ENCODE measurements at places on chromosomes 1 and 21.
A peak's percentile ranks its signal among the peaks of the same experiment; 100 is the strongest.

- no peak for DNase-seq
Observed at GRCh38 chr1:173039626-173040025, 11.1 kb downstream of the TNFSF18 start.

DNA sequence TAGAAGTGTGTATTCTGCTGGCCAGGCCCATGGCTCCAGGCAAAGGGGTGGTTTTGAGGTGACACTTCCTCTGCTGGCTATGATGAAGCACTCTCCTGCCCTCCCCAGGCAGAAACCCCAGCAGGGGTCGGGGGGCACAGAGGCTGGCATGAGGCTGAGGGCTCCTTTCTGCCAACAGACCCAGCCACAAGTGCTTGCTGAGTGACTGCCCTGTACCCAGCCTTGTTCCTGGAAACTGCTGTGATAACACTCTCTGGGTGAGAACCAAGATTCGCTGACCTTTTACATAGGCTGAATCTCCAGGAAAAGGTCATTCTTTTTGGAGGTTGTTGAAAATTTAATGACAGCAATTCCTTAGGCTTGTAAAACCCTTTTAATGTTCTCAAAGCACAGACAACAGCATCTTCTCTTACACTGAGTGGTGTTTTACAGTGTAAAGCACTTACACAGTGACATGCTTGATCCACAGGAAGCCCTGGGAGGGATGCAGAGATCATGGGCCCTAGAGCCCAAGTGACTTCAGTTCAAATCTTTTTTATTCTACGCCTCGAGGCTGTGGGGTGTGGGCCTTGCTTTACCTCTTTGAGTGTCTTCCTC lies 155.5 kb upstream of the FGGY start:
- no peak for DNase-seq

GRCh38 chr1:62621907-62622306 lies 24.6 kb downstream of the ANGPTL3 start:
- no peak for DNase-seq

DNA sequence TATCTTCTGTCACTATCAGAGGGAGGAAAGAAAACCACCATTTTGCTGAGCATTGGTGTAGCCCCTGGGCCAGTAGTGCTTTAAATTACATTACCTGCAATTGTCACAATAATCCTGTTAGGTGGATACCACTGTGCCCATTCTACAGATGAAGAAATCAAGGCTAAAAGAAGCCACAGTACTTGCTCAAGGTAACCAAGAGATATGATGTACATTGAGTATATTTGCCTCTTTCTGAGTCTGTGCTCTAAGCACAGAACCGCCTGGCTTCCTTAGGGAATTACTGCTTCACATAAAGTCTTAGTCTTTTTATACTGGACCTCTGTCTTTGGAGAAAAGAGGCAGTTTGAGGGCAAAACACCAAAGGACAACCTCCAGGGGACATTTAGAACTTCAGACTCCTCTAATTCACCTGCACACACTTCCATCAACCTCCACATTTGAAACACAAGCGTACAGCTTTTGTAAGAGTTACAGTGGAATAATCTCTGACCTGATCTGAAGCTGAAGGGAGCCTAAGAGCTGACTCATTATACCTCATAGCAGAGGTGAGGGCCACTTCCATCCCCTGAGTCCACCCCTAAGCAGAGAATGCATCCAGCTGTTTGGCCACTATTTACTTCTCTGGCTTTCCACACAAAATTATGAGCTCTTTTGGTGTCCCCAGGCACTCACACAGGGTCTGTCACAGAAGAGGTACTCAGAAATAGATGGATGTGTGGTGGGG lies 61.8 kb downstream of the PLPP3 start:
- DNase-seq, result no peak

GRCh38 chr1:240337781-240338180 lies 246.1 kb downstream of the FMN2 start:
- DNase-seq, result no peak

GRCh38 chr1:17108360-17108759 lies 10.9 kb downstream of the PADI2 start:
- no peak for DNase-seq

DNA sequence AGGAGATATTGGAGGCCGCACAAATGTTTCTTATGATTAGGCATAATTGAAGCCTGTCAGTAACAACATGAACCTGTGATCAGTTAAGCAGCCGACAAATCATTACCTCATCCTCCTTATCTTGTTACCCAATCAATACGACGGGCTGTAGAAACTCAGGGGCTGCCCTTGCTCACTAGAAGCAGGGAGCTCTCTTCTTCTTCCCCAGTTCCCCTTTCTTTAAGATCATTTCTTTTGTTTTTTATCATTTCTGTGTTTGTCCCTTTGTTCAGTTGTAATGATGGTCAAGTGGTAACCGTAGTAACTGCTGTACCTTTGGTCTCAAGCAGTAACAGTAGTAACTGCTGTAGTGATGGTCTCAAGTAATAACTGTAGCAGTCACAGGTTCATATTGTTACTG lies 13.8 kb upstream of the FCGR2A start:
- no peak for DNase-seq

DNA sequence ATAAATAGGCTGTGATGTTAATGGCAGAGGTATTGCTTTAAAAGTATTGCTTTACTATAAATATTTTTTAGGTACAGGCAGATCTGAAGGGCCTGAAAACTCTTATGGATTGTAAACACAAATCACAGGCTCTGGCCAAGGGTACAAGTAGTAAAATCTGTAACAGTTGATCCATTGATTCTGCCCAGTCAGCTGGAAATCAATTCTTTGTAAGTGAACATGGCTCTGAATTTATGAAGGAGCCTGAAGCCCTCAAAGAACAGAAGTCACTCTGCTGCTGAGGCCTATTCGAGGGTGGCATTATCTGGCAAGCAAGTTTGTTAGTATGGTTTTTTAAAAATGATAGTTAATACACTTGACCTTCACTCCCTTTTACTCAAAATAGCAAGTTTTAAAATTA lies 834.0 kb upstream of the TMPRSS15 start:
- DNase-seq, result no peak

- DNase-seq, result no peak
Observed at GRCh38 chr21:29215709-29216108, 83.0 kb upstream of the BACH1 start.

DNA sequence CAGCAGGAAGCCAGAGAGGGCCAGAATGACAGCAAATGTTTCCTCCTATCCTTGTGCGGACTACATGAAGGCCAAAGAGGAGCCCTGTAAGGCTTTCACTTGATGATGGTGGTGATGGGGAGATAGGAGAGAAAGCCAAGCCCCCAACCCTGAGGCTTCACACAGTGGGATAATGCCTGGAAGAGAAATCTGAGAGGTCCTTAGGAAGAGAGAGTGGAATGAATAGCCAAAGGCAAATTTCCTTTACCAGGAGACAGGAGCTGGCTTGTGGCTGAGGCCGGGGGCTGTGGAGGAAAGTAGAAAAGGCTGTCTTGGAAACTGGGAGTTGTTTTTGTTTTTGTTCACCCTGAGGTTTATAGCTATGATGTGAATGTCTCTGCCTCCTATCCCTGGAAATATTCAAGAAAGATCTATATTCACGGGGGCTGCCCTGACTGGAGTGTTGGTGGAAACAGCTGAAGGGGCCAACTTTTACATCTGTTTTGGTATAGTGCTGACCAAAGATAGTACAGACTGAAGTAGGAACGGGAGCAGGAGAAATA lies 13.0 kb upstream of the RNF19B start:
- no peak for DNase-seq

DNA sequence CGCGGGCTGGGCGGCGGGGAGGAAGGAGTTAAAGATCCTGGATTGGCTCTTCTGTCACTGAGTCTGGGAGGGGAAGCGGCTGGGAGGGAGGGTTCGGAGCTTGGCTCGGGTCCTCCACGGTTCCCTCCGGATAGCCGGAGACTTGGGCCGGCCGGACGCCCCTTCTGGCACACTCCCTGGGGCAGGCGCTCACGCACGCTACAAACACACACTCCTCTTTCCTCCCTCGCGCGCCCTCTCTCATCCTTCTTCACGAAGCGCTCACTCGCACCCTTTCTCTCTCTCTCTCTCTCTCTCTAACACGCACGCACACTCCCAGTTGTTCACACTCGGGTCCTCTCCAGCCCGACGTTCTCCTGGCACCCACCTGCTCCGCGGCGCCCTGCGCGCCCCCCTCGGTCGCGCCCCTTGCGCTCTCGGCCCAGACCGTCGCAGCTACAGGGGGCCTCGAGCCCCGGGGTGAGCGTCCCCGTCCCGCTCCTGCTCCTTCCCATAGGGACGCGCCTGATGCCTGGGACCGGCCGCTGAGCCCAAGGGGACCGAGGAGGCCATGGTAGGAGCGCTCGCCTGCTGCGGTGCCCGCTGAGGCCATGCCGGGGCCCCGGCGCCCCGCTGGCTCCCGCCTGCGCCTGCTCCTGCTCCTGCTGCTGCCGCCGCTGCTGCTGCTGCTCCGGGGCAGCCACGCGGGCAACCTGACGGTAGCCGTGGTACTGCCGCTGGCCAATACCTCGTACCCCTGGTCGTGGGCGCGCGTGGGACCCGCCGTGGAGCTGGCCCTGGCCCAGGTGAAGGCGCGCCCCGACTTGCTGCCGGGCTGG lies at the start of gene NPR1:
TSS of gene NPR1 (plus strand) at position 170 of the 818 bp plus-strand sequence. CDS start at position 591, 421 bp downstream.
- DNase-seq, result peak; percentile 32

GRCh38 chr1:42141978-42142377 lies 11.2 kb upstream of the GUCA2B start:
- DNase-seq, result no peak

- no peak for DNase-seq
Observed at GRCh38 chr1:43199093-43199726, 27.1 kb downstream of the CFAP57 start.

DNA sequence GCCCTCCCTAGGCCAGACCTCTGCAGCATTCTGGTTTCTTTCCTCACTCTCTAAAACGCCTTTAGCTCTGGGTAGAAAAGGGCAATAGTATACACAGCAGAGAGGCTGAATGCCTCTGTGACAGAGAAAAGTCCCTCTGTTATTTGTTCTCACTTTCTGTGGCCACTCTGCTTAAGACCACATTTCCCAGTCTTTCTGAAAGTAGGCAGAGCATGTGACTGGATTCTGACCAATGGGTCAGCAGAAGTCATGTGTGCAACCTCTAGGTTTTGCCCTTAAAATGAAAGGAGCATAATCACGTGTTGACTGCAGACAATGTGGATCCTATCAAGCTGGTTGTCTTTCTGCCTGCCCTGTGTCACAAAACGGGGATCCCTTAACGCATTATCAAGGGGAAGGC lies 79.7 kb upstream of the MARK1 start:
- no peak for DNase-seq

DNA sequence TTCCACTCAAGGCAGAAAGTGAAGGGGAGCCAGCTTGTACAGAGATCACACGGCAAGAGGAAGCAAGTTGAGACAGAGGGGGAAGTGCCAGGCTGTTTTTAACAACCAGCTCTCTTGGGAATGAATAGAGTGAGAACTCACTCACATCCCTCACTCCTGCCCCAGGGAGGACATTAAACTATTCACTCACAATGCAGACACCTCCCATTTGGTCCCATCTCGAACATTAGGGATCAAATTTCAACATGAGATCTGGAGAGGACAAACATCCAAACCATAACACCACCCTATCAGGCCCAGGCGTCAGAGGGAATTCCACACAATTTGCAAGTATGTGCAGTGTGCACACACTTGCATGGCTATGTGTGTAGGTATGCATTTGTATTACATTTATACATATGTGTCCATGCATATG lies 62.7 kb downstream of the DMAP1 start:
- no peak for DNase-seq

DNA sequence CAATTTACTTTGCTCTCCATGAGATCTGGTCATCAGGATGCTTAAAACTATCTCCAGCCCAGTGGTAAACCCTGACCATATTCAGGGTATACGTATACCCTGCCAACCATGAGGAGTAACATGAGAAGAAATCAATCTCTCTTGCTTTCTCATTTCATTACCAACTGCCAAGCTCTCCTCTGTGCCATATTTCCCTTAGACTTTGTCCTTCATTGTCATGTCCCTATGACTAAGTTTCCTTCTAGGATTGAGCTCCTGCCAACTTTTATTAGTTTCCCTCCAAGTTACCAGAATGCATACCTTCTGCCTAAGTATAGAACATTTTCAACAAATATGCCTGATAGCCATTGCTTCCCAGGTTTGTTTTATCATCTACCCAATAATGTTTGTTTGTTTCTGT lies 1113.9 kb upstream of the B3GALT2 start:
- DNase-seq, result no peak

GRCh38 chr1:27042670-27043069 lies 30.0 kb upstream of the TENT5B start:
- no peak for DNase-seq

DNA sequence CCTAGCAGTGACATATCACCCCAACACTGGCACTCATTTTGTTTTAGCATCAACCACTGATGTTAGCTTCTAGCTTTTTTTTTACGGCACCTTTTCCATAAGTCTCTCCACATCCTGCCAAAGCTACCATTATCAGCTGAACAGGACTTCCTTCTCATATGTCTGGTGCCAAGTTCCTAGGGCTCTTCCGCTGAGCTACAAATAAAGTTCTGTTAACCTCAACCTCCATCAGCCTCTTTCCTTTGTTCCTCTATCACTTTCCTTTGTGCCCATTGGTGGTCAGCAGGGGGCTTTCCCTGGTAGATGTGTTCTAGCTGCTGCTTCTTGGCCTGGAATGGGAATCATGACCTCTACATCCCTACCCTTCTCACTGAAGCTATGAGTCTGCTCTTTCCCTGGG lies 163.8 kb downstream of the FAF1 start:
- no peak for DNase-seq

DNA sequence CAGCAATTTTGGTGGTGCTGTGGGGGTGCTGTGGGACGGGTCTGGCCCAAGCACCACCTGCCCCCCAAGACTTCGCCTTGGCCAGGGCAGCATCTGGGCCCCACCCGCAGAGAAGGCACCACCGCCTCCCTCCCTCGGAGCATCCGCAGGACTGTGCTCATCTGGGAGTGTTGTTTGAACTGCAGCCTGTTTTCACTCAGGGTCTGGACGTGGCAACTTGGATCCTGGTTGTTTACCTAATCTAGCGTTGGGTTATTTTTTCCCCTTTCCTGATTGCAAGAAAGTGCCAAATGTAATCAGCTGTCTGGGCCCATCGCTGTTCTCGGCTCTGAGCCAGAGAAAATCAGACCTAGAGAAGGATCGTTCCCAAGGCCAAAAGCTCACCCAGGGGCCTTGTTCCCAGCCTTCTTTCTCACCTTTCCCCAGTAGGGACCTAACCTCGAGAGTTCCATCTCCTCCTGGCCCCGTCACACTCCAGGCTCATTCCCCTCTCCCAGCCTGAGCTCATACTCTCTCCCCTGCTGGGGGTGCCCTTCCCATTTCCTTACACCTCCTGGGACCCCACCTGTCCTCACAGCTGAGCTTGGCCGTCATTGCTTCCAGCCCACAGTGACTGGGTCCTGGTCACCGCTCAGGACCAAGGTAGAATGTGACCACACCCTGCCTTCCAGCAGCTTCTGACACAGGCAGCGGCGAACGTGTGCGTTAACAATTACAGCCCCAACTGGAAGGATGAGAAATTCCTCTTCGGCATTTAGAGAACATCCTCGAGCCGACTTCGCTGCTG lies 72.0 kb upstream of the FAM20B start:
- no peak for DNase-seq

Data from activated naive CD4-positive, alpha-beta T cell treated with Interleukin-2 at 50 U/mL for 16 hours (primary cell).